ENCODE measurements at places on chromosomes 5 and 9. TPM values are rescaled to one million over a fixed set of nuclear protein-coding genes. Genes with fewer than 3 reads are reported as not detected.
A peak's percentile ranks its signal among the peaks of the same experiment; 100 is the strongest.

ANXA6 gene
- 346 TPM for total RNA-seq

HACD4 gene
- total RNA-seq = 4.4 TPM

SAPCD2 gene
- 0.37 TPM for total RNA-seq

NUDT12 gene
- 6.9 TPM for total RNA-seq

PNPLA7 gene
- 15.1 TPM for total RNA-seq

VCAN gene
- 10.3 TPM for total RNA-seq

SEC16A gene
- total RNA-seq = 50.2 TPM

TRIM36 gene
- total RNA-seq = 4.9 TPM

TIMD4 gene
- total RNA-seq = not detected

FAT2 gene
- total RNA-seq = 0.74 TPM

SLC36A2 gene
- total RNA-seq = not detected

QRFP gene
- not detected for total RNA-seq

SLC34A1 gene
- total RNA-seq = not detected

N4BP3 gene
- total RNA-seq = 0.40 TPM

ZNF658 gene
- 11.7 TPM for total RNA-seq

NSD1 gene
- total RNA-seq = 84.7 TPM

LAMC3 gene
- total RNA-seq = 1.6 TPM

UBAP2 gene
- 46.7 TPM for total RNA-seq

PHF24 gene
- total RNA-seq = 0.71 TPM

ABITRAM gene
- 9.4 TPM for total RNA-seq

DNA sequence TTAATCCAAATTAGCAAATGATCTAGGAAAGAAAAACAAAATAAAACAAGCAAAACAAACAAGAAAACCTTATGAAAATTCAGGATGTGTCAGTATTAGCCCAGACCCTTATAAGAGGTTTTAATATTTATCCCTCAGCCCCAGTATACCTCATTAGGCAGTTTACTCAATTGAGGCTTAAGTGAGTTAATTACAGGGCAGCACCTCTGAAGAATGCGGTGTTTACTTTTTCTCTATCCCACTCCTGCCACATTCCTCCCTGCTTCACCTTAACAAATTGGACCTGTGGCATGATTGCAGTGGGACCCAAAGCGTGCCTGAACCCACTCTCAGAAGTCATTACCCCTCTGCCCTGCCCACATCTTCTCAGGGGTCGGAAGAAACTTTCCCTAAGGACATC is 67.1 kb downstream of the SIL1 start:
- no peak for DNase-seq

GRCh38 chr5:68421485-68422220 is 206.1 kb downstream of the PIK3R1 start:
- DNase-seq = no peak

DNA sequence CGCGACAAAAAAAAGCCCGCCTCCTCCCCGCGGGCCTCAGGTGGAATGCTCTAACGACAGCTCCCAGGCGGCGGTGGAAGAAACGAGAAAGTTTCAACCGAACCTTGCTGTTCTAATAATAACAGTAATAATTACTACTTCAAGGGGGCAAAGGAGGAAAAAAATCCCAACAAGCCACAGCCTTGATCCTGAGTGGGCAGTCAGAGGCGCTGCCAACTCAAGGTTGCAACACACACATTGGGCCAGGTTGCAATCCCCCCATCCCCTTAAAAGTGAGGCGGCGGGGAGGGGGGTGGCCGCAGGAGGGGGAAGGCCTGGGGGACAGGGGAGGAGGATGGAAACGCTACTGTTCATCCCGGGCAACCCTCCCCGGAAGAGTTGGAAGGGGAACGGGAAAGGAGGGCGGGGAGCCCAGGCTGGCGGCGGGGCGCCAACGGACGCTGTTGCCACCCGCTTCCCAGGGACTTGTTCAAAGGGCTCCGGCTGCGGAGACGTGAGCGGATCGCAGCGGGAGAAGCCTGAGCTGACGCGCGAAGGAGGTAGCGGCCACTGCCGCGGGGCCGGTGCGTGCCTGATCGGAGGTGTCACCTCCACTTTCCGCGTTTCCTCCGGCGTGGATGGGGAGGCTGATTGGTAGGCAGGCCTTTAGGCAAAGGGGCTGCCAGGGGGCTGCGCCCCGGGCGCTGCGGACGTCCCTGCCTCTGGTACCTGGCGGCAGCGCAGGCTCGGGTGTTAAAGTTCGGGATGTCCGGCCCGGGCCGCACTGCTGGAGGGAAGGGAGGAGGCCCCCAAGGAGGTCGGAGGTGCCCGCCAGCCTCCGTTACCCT is 647 bp downstream of the SMARCA2 start:
- peak; percentile 61 for DNase-seq

- DNase-seq = no peak
These were observed 4.2 kb upstream of the NINJ1 start for GRCh38 chr9:93138171-93138764.

GRCh38 chr5:147734894-147735293 is 47.6 kb downstream of the JAKMIP2 start:
- no peak for DNase-seq

GRCh38 chr9:4371108-4371507 is 71.2 kb upstream of the GLIS3 start:
- DNase-seq = no peak

GRCh38 chr9:32968101-32969011 is 33.1 kb downstream of the APTX start:
- peak; percentile 41 for DNase-seq

GRCh38 chr9:134073500-134073899 is 5.7 kb upstream of the BRD3 start:
- DNase-seq = no peak

DNA sequence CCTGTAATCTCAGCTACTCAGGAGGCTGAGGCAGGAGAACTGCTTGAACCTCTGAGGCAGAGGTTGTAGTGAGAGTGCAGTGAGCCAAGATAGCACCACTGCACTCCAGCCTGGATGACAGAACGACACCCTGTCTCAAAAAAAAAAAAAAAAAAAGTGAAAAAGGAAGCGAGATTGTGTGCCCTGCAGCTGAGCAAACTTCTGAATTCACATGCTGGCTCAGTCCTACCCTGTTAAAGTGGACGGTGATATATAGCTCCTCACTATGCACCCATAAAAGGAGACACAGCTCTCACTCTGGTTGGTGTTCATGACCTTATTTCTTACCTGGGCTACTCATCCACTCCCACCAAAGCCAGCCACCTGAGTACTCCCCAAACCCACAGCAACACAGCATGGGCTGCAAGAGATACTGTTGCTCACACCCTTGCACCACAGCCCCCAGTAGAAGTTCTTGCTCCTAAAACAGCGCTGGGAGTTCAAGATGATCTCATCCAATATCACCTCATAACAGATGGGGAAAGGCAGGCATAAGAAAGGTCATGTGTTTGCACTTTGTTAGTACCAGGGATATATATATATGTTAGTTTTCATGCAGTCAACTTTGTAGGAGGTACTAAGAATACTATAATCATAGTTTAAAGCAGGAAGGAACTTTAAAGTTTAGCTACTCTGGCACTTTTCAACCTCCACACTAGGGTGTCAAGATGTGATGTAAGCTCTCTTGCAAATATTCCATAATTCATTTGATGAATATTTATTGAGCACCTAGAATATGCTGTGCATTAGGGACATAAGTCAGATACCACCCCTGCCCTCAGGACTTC is 4.0 kb downstream of the TTLL11 start:
- DNase-seq = no peak

DNA sequence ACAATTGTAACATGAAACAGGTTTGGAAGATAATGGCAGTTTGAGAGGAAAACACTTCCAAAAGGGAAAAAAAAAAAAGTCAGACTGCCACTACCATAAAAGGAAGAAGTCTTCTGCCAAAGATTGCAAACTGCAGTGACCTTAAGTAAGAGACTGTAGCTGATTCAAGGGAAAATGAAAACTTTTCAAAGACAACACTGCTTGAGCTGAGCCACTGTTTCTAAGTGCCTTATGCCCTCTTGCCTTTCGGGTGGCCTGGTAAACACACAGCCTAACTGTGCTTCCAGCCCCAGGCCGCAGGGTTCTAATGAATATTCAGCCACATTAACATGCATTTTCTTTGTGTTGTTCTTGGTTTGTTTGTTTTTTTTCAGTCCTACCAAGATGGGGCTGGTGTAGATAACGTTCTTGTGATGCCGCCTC is 354.6 kb downstream of the BNC2 start:
- no peak for DNase-seq

- DNase-seq = no peak
These were observed 1.6 kb downstream of the CENPP start for GRCh38 chr9:92327283-92327850.

- peak; percentile 32 for DNase-seq
These were observed 13.0 kb downstream of the GLRX start for GRCh38 chr5:95809414-95809960.

DNA sequence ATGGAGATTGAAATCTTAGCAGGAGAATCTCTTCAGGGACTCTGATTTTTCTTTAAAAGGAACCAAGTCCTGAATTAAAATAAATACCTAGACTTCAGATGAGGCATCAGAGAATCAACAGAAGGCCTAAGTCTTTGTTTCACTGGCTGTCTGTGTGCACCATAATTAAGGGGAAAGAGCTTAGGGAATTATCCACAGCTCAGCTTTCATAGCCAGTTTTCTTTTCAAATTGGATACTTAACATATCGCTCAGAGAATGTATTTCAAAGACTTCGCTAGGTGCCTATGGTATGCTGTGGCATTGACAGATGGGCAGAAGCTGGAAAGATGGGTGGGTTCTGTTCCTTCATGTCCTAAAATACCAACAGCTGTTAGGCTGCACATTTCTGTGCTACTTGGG is 325.8 kb downstream of the TMEM38B start:
- DNase-seq = no peak

DNA sequence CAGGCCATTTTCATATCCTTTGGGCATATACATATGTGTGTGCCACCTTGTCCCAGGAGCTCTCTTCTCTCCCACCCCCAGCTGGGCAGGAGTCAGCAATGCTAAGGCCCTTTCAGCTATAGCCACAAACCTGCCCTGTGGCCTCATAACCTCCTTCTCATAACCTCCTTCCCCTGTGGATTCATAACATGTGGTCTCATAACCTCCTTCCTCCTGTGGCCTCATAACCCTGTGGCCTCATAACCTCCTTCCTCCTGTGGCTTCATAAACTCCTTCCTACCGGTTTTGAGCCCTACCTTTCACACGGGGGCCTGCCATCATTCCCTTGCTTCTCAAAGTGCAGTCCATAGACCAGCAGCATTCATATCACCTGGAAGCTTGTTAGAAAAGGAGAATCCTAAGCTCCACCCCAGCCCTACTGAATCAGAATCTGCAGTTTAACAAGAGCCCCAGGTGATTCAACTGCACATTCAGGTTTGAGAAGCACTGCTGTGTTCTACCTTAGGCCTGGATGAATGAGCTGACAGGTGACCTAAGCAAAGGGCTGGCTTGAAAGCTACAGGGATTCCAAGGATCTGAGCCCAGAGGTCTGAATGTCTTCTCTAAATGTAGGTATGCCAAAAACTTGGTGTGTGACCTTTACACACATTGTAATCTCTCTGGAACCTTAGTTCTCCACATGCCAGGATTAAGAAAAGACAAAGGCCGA is 41.9 kb upstream of the PLPP6 start:
- DNase-seq = no peak

- DNase-seq = no peak
These were observed 53.7 kb downstream of the KDM4C start for GRCh38 chr9:6811436-6811835.

GRCh38 chr9:93126825-93127368 is 7.2 kb downstream of the NINJ1 start:
- no peak for DNase-seq

- no peak for DNase-seq
These were observed 342.5 kb downstream of the NFIB start for GRCh38 chr9:13971415-13971814.

GRCh38 chr9:99660191-99660636 is 161.5 kb upstream of the NR4A3 start:
- DNase-seq = no peak

GRCh38 chr5:177320879-177321278 is 9.2 kb upstream of the MXD3 start:
- DNase-seq = no peak

GRCh38 chr9:128818839-128819715 is 777 bp downstream of the ENDOG start:
- no peak for DNase-seq

DNA sequence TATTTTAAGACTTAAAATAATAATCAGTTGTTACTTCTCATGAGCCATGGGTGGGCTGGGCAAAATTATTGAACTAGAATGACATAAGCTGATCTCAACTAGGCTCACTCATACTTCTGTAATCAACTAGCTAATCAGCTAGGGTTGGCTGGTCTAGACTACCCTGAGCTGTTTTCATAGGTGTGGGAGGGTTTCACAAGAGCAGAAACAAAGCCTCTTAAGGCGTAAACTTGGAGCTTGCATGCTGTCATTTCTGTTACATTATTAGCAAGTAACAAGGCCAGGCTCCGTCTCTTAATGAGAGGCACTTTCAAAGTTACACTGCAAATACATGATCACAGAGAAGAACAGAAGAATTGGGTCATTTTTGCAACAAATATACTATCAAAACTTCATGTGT is 57.2 kb upstream of the GHR start:
- DNase-seq = no peak

DNA sequence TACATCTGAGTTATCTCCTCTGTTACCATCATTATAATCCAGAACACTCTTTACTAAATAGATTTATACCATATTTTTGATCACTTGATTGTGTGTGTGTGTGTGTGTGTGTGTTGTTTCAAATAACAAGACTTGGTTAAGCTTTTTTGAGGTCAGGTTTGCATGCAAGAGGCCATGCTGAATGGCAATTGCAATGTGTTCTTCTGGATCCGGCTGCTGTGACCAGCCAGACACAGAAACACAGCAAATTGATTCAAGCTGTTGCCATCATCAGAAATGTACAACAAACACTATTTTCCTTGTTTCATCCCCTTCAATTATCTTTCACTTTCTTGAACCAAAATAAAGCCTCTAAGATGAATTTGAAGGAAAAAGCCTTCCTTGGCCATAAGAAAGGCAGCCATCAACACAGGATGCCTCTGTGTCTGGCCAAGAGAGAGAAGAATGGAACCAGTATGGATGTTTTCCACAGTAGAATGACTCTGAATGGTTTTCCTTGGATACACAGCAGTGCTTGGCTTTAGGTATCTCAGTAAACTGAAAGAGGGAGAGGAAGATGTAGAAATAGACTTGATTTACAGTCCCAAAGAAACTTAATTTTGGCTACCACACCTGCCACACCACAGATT is 53.9 kb downstream of the DPYSL3 start:
- no peak for DNase-seq

- DNase-seq = no peak
These were observed 2.0 kb downstream of the SIGMAR1 start for GRCh38 chr9:34635556-34635955.

DNA sequence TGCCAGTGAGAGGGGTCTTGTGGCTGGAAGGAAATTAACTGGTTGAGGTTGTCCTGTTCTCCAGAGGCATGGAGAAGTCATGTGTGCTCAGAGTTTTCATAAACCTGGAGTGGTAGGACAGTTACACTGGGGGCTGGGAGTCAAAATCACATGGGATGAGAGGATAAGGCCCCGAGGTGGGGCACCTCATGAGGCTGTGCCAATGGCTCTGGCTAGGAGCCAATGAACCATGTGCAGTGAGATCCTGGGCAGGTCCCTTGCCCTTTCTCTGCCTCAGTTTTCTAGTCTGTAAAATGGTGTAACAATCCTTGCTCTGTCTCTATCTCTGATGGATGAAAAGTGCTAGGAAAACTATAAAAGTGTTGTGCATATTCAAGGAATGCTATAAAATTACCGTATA is 7.0 kb upstream of the SYNPO start:
- no peak for DNase-seq

GRCh38 chr5:73067213-73067612 is 53.2 kb upstream of the TMEM171 start:
- no peak for DNase-seq

GRCh38 chr9:136806631-136807201 is 1.0 kb upstream of the RABL6 start:
- DNase-seq = peak; percentile 43

GRCh38 chr9:80885894-80886293 is 803.5 kb downstream of the TLE1 start:
- DNase-seq = peak; percentile 38

Measured in ovary (tissue), 10 donors.